ENCODE measurements at places on chromosomes 3 and 15.

DNA sequence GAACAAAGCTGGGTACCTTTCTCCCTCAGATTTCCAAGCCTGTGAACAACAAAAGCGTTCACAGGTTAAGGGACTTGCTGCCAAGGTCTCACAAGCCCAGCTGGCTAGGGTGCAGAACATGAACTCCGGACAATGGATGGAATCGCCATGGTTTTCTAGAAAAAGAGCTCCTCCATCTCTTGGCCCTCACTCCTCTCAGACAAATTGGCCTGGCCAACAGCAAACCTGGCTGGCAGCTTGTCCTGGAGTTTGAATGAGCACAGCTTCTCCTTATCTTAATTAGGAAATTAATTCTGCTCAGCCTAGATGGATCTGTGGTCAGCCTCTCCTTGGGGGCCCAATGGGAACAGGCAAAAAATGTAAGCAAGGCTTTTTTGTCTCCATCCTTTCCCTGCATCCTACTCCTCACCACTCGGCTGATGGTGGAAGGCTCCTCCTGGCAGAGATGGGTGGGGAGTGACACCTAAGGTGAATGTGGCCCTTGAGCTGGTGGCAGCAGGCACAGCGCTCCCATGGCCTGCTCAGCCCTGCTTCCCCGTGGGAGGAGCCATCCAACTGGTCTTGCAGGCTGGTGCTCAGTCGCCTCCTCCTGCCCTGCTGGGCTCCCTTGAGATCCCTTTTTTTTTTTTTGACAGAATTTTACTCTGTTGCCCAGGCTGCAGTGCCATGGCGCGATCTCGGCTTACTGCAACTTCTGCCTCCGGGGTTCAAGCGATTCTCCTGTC is 5.8 kb downstream of the KLHL25 start:
- peak; percentile 81 for DNase-seq

GRCh38 chr3:53263907-53264306 is 8.1 kb upstream of the TKT start:
- no peak for DNase-seq

DNA sequence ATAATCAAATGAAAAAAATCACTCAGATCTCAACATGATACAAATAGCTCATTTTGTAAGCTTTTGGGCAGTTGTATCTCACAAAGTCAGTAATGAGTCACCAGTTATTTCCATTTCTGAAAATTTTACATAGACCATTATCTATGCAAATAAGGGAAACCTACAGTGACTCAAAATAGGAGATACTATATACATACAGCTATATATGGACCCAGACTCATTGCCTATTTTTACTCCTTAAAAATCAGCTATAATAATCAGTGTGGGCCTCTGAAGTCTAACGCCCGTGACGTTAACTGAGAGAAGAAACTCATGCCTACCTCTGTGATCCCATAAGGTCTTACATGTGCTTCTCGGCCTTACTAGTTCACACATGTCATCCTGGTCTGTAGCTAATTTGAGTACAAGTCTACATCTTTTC is 31.6 kb downstream of the LRIG1 start:
- no peak for DNase-seq

DNA sequence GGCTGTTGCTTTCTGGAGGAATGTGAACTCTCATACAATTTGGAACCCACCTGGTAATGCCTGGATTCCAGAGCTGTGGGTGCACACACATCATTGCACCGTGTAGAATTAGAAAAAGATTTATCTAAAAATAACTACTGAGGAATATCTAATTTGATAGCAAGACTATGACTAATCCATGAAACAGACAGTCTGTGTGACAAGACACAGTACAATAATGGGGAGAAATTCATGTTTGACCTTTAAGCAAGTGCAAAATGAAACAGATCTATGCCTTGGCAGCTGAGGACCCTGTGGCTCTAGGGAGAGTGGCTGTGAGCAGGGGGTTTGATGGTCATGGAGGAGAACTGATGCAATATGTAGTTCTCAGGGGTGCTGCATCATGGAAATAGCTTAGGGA is 7.9 kb upstream of the DOCK3 start:
- DNase-seq, result no peak

DNA sequence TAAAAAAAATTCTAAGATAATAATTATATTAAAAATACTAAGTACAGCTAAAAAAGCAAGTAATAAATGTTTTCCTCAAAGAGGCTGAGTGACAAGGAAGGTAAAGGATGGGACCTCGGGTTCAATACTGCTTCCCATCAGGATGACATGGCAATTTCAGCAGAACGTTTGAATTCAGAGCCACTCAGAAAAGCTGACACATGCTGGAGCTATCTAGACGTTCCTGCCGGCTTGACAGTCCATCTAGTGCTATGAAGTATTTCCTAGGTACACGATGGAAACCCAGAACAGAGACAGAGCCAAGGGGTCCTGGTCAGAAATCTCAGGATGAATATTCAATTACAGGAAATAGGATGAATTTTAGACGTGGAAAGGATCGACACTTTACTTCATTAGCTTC is 361.8 kb downstream of the FGF12 start:
- no peak for DNase-seq

GRCh38 chr15:68417897-68418296 is 14.1 kb downstream of the ITGA11 start:
- DNase-seq, result no peak

DNA sequence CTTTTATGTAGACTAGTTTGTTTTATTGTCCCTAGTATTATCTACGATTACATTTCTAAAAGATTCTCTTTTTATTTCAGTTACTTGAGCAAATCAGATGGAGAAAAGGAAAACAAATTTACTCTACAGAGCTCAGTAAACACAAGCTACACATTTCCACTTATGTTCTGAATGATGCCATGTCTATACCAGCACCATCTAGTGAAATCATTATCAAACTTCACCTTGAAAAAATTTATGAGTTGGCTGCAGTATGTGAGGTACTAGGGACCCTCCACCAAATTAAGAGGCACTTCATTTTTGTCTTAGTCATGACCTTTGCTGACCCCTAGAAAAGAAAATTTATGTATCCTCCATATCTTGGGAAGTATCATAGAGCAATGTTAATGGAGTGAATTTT is 827.4 kb downstream of the SI start:
- DNase-seq, result no peak

DNA sequence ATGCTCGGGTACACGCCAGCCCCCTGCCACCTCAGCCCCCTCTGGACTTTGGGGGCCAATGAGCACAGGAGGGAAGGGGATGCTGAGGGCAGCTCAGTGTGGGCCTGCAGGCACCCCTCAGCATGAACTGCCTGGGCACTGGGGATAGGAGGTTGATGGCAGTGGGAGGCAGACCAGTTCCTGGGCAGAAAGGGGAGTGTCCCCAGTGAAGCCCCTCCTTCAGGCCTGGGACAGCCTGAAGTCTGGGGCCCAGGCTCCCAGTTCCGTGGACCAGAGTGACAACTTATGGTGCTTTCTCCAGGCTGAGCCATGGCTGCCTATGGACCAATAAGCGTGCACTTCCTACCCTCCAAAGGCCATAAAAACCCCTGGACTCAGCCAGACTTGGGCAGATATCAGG is 63.3 kb upstream of the IMPG2 start:
- no peak for DNase-seq

GRCh38 chr15:60626669-60627068 is 147.7 kb upstream of the ICE2 start:
- DNase-seq, result no peak

DNA sequence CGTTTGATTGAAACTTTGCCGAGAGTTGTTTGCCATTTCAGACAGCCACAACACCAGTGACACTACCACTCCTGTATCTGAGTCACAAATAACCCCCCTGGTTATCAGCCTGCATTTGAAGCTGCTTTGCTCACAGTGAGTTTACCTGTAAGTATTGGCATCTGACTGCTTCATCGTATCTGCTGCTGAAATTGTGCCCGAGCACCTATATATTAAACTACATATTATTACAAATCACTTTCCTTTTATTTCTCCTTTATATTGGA is 39.2 kb upstream of the SPSB4 start:
- DNase-seq, result no peak

- DNase-seq, result peak; percentile 93
Observed at GRCh38 chr15:74422652-74423430, 10.9 kb downstream of the SEMA7A start.

- no peak for DNase-seq
Observed at GRCh38 chr3:129057249-129057648, 3.3 kb upstream of the GP9 start.

GRCh38 chr3:185153171-185153771 is 411 bp upstream of the C3orf70 start:
- DNase-seq, result no peak

DNA sequence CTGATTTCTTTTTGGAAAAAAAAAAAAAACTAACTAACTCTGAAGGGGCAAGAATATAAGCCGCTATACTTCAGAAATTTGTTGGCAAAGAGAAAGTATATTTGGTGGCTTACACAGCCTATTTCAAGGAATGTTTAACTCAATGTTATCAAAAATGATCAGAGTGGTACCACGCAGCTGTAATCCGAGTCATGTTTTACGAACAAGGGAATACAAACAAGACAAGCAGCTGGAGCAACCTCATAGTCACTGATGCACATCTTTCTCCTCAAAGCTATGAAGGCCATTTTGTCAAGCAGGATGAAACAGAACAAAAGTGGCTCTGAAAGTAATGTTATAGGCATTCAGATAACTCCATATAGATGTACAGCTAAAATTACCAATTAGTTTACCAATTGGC is 81.2 kb downstream of the SCAPER start:
- DNase-seq, result no peak

GRCh38 chr15:42033214-42033873 is 12.5 kb upstream of the PLA2G4E start:
- peak; percentile 28 for DNase-seq

DNA sequence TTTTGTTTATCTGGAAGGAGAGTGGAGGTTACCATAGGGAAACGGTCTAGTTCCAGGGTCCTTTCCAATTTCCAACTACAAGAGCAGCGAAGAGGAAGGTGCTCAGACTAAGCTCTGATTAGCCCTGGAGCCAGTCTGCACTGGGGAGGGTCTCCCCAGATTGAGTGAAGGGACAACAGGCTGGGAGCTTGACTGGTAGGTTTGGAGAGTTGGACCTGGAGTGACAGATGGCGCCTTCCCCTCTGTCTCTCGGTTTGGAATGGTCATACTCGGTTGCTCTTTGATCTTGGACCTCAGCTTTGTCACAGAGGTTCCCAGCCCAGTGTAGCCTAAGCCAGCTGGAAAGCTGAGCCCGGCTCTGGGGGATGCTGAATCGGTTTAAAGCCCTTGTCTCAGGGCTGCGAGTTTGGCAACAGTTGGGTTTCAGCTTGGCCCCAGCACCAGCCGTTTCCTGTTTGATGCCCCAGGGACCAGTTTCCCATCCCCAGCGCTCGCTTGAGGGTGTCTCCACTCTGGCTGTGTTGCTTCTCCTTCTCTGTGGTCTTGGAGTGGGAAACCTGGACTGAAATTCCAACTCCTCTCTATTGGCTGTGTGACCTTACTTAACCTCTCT is 53.1 kb upstream of the ULK4 start:
- DNase-seq, result no peak

GRCh38 chr3:108823227-108823626 is 641 bp downstream of the TRAT1 start:
- DNase-seq, result no peak
